ENCODE measurements at places on chromosomes 12 and 14. TPM values are rescaled to one million over a fixed set of nuclear protein-coding genes. Genes with fewer than 3 reads are reported as not detected.

DNA sequence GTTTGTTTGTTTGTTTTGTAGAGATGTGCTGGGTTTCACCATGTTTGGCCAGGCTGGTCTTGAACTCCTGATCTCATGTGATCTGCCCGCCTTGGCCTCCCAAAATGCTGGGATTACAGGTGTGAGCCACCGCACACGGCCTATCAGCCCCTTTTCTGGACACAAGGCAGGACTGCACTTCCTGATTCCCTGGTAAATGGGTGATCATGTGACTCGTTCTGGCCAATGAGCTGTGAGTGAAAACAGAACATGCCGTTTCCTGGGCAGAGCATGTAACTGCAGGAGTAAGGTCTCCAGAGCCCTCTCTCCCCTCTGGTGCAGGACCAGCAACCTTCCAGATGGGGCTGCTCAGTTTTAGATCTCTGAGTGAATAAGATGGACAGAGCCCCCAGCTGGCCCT, 92.7 kb downstream of the ITPK1 start:
- no peak overlapping the region for H3K27ac ChIP-seq
- H3K27me3 ChIP-seq: no peaks in the 10 kb centered on the region
- no peaks in the 10 kb centered on the region for H3K36me3 ChIP-seq
- no peak overlapping the region for H3K4me3 ChIP-seq
- DNase-seq: peak; percentile 54
- peaks cover 4% of the 10 kb centered on the region for H3K4me1 ChIP-seq

SMIM41 gene
- not detected for polyA plus RNA-seq

DPF3 gene
- 1.0 TPM for polyA plus RNA-seq

SIX6 gene
- not detected for polyA plus RNA-seq
